ENCODE measurements at places on chromosomes 4 and X.

- no peak for DNase-seq
Observed at GRCh38 chr4:3861720-3862639, 95.8 kb downstream of the ADRA2C start.

- no peak for DNase-seq
Observed at GRCh38 chrX:80306007-80306406, 114.2 kb upstream of the TENT5D start.

- DNase-seq: no peak
Observed at GRCh38 chr4:25022766-25023165, 8.0 kb downstream of the LGI2 start.

GRCh38 chr4:93327346-93327745, 501.2 kb upstream of the ATOH1 start:
- no peak for DNase-seq

DNA sequence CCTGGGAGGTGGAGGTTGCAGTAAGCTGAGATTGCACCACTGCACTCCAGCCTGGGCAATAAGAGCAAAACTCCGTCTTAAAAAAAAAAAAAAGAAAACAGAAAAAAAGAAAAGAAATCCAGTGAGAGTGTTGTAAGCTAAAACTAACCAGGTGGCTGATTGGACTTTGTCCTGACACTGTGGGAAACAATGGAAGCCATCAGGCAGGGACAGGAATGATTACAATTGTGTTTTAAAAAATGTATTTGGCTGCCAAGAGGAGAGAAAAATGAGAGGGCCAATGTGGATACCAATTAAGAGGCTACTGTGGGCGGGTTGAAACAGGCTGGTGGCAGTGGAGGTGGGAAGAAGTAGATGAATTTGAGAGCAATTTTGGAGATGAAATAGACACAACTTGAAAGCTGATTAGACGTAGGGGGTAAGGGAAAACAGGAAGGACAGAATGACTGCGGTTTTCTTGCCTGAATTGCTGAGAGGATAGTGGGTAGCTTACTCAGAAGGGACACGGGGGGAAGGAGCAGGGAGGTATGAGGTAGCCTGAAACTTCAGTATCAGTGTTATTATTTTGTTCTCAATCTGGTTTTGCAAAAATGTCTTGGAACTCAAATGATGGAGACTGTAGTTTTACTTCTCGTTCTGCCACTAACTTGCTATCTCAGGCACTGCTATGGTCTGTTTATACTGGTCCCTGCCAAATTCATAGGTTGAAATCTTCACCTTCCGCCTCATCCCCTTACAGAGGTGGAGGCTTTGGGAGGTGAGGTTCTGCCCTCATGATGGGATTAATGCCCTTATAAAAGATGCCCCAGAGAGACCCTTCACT, 45.6 kb upstream of the CHRNA9 start:
- no peak for DNase-seq

- DNase-seq: no peak
Observed at GRCh38 chrX:49269767-49270248, at the start of gene PPP1R3F. TSS of gene PPP1R3F (plus strand) at chrX:49269793. CDS start at chrX:49269870, 77 bp downstream.

DNA sequence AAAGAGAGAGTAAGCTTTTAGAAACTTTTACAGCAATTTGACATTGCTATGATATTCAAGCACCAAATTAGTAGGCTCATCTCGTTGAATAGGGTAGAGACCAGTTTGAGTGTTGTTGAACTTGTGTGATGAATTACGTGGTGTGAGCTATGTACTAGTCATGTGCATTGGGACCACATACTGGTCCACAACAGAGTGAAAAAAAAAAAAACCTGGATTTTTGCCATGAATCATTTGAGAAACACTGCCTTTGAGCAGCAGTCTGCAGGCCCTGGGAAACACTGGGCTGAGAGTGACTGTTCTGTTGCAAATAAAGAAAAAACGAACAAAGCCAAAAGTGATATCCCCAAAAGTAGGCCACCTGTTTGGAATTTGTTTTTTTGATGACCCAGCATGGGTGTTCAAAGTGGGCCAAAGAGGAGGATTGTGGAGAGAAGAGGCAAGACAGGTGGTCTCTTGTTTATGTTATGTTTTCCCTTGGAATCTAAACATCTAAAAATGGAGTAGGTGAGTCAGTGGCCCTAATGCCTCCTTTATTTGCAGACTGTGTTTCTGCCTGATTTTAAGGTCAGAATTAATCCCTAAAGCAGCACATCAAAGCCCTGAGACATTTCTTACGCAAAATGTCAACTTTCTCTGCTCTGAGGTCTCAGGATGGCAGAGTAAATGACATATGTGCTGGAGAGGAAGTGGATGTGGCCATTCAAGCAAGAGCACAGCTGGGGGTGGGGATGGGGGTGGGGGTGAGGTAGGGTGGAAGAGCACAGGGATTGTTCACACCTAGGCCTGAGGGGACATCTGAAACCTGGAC, 33.5 kb downstream of the TAF7L start:
- no peak for DNase-seq

Data from stimulated activated CD4-positive, alpha-beta T cell treated with anti-CD3 and anti-CD28 coated beads, Interleukin-15, amount 100 ng/mL, for 1 hour (primary cell).